HEK293T (cell line): ENCODE measurements at places on chromosomes 2 and 18.

GRCh38 chr18:26502823-26503222 lies 45.5 kb downstream of the KCTD1 start:
- DNase-seq = no peak

DNA sequence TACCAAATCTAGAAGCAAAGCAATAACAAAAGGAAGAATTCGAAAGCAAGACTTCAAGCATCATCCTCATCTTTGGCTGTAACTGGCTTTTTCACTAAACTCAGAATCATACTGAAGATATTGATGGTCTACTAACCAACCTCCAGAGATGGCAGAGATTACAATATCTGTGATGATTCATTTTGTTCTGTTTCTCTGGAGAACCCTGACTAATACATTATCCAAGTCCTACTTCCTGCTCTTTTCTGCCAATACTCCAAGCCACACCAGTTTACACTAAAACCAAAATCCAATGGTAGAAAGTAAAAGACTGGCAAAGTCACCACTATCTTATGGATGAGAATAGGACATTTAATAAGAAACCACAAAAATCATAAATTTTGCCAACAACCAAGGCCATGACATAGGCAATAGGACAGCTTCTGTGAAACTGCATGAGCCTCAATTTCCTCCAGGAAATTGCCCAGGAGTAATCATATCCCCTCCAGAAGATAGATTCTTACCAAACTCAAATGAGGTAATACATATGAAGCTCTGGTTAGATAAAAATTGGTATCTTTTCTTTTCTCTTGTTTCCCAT lies 159.8 kb downstream of the METTL4 start:
- no peak for DNase-seq

- no peak for DNase-seq
Measured at GRCh38 chr2:151091583-151091982, 170.1 kb downstream of the RBM43 start.

DNA sequence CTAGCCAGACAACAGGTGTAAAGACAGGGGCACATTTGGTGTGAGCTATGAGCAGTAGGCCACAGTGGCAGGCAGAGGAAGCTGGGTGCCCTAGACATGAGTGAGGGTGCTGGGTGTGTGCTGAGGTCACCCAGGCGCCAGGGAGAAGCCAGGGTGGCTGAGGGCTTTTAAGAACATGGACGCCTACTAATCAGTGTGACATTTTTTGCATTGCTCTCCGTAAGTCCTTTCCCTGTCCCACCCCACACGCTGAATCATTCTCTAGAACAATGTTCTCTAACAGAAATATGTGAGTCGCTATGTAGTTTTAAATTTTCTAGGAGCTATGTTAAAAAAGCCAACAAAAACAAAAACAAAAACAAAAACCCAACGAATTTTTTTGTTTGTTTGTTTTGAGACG lies 204.5 kb upstream of the REV1 start:
- no peak for DNase-seq

- no peak for DNase-seq
Measured at GRCh38 chr2:8524388-8524787, 157.5 kb upstream of the ID2 start.

DNA sequence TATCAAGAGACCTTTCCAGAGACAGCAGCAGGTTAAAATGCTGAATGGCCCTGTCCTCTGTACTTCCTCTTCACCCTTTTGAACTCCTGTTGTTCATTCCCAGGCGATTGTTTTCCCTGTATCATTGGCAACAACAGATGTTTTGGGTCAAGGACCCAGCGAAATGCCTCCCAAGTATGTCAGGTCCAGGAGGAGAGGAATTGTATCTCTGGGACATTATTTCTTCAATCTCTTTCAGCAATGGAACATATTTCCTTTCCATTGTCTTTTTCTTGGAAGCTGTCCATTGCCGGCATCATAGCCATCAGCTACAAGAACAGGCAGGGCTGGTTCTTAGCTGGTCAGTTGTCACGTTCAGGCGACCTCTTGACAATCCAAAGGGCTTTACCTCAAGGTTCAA lies 76.2 kb downstream of the NRP2 start:
- DNase-seq = no peak

DNA sequence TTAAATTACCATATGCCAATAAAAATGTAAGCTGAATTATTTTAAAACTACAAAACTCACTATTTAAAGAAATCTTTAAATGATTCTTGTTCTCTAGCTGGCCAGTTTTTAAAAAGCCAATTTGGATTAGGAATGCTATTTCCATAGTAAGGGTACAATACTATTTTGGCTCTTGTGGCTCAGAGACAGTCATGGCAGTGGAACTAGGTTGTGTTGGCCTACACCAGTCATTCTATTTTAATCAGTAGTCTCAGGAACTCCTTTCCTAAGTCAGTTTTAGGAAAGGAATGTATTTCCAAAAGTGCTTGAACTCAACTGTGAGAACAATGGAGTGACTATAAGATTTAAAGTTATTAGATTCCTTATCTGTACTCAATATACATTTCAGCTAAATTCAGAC lies 5.9 kb downstream of the BOLL start:
- DNase-seq = no peak

GRCh38 chr2:124485659-124486058 lies 460.6 kb downstream of the CNTNAP5 start:
- DNase-seq = no peak

- DNase-seq = no peak
Measured at GRCh38 chr18:35142275-35142615, 98.6 kb upstream of the ZNF397 start.

DNA sequence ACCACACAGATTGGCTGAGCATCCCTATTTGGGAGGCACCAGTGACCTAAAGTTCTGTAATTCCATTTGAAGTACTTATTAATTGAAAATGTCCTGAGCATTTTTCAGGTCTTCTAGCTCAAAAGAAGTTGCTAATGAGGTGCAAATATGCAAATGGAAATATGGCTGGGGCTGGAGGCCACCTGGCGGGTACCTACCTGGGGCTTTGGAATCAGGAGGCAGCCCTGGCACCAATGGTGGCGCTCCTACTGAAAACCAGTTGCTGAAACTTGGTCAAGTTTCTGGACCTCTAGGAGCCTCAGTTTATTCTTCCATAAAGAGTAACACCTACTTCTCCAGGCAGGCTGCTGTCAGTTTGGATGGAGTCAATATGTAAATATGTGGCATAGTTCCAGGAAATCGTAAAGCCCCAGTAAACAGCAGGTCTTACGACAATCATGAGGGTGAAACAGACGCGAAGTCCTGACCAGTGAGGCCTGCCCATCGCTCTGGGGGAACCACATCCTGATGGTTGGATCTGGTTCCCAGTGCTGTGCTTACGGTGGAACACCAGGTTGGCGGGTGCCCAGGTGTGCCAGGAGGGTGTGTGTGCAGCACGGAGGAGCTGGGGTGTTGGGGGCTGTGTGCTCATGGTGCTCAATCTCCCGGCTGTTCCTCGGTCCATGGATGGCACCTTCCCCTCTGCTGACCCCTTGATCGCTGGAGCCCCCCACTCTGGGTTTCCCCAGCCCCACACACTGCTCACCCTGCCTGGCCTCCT lies 186.1 kb downstream of the TWIST2 start:
- DNase-seq = no peak

GRCh38 chr2:68925295-68925896 lies 27.3 kb downstream of the GKN2 start:
- peak; percentile 65 for DNase-seq

DNA sequence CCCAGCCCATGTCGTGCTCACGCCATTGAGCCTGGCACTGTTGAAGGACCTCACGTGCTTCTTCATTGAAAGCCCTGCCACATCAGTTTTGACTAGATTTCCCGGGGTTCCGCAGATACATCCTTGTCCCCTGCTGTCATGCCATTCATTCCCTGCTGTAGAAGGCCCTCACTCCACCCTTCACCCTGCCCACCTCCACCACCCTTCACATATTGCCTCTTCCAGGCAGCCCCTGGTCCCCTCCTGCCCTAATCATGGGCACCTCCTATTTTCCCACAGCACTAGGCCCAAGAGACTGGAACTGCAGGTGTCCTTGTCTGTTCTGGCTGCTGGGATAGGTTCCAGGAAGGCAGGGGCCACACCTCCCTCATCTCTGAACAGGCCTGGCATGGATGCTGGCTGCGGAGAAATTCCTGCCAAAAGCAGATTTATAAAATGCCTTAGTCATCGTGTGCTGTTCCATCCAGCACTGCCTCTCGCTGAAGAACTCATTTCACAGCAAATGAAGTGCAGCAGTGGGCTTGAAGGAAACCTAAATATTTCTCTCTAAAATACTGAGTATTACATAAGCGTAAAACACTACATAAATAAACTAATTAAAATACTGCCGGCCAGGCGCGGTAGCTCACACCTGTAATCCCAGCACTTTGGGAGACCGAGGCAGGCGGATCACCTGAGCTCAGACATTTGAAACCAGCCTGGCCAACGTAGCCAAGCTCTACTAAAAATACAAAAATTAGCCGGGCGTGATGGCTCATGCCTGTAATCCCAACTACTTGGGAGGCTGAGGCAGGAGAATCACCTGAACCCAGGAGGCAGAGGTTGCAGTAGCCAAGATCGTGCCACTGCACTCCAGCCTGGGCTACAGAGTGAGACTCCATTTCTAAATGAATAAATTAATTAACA lies 38.4 kb downstream of the EIF4E2 start:
- DNase-seq = no peak

DNA sequence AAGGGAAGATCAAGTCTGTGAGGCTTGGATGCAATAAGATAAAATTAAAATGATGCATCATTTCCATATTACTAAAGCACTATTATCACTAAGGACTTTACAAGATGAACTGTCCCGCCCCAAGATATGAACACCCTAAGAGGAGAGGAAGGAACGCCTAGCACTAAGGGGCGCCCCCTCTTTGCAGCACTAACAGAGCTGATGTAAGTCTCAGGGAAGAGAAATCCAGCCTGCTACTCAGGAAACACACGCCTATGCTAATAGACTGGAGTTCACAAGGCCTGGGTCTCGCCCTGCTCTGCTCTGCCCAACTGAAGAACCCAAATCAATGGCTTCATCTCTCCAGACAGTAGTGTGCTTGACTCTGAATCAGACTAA lies 6.1 kb downstream of the INO80C start:
- DNase-seq = no peak

DNA sequence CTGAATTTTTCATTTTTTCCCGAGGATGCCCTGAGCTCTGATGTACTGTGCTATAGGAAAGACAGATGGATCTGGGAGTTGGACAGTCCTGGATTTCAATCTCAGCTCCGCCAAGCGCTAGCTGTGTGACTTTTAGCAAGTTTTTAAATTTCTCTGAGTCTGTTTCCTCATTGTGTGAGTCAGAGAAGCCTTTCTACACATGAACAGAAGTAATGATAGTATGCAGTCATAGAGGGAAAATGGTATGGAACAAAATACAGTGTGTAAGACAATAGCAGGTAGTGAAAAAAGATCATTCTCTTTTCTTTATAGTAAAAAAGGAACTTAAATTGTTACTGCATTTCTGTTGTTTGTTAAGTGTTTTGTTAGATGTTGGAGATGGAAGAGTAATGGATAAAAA lies 52.4 kb upstream of the PPM1B start:
- no peak for DNase-seq

GRCh38 chr2:36489281-36489680 lies 108.7 kb downstream of the FEZ2 start:
- no peak for DNase-seq

- DNase-seq = no peak
Measured at GRCh38 chr2:58620093-58620492, 379.0 kb upstream of the FANCL start.

DNA sequence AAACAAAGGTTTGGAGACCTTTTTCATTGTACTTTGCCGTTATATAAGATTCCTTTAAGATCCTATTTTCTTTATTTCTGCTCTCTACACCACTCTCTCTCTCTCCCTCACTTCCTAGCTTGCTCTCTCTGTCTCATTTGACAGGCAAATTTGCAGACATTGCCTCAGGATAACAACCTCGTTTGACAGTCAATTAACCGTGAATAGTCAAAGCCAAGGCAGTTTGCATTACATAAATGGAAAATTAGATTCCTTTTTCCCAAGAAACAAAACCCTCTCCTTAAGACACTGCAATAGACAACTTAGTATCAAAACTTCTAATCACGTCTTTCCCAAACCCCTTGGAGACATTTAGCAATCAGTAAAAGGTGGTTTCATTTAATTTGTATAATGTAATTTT lies 7.4 kb downstream of the SKOR2 start:
- DNase-seq = no peak

DNA sequence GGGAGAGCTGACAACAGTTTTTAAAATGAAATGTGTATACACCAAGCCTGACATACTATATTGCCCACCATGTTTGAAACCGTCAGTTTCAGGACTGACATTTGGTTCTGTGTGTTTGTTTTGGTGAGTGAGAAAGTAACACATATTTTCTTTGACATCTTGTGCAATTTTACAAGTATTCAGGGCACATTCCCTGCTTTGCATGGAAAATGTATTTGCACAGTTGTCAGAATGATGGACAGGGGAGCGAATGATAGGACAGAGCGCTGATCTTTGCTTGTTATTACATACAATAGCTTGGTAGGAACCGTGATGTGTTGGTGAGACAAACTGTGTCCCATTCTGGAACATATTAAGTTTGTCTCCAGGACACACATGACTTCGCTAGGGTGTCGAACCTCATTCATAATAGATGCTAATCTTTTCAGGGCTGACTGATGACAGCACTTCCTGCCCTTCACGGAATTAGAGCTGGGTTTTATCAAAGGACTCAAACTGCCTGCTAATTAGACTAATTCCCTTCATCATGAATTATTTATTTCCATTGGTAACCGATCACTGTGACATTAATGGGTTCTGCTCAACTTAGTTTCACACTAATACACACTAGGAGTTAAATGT lies 158.5 kb downstream of the CDCA7 start:
- DNase-seq = no peak

DNA sequence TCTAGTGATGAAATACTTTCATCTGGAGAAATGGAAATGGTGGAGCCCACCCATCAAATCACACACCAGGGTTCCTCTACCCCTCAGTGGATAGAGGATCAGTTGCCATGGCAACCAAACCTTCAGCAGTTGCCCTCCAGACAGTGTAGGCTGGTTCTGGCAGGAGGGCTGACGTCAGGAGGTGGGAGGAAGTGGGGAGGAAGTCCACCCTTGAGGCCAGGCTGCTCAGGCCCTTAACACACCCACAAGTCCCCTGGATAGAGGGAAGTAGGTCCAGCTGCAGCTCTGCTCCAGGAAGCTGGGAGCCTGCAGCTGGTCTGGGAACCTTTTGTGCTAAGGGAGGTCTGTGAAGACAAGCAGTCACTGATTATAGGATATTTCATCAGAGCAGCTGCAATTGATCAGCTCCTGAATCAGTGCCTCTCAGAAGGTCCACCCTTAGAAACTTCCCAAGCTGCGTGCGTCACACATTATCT lies 186.6 kb downstream of the MTX2 start:
- DNase-seq = no peak
